ENCODE measurements at places on chromosomes 7 and 10.

DNA sequence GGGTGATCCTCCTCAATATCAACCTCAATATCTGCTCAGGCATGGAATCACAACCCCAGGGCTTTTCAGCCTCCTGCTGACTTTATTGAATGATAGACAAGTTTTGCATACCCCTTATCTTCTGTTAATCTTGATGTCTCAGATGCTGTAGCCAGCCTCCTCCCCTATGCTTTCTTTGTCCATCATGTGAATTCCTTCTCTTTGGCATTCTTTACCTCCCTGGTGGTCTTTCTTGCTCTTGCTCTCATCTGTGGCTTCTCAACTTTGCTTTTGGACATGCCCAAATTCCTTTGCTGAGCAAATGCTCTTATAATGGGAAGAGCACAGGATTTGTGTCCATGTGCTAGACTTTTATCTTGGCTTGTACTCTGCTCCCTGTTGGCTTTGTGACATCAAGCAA is 73.4 kb upstream of the FAM13C start:
- ATAC-seq, result peak; percentile 27

GRCh38 chr10:125082881-125083575 is 77.3 kb downstream of the CTBP2 start:
- no peak for ATAC-seq

- ATAC-seq, result peak; percentile 8
Measured at GRCh38 chr7:41955451-41955850, 252.6 kb upstream of the INHBA start.

GRCh38 chr7:17071866-17072265 is 190.1 kb upstream of the AGR3 start:
- no peak for ATAC-seq
